ENCODE measurements at places on chromosomes 2 and 18. TPM values are rescaled to one million over a fixed set of nuclear protein-coding genes. Genes with fewer than 3 reads are reported as not detected.

ANKMY1 gene
- 72.1 TPM for total RNA-seq

UGT1A4 gene
- not detected for total RNA-seq

CHRNA1 gene
- total RNA-seq = 0.20 TPM

CRYGD gene
- not detected for total RNA-seq

DNAH6 gene
- 1.9 TPM for total RNA-seq

CYBRD1 gene
- total RNA-seq = not detected

ICOS gene
- not detected for total RNA-seq

C2orf74 gene
- total RNA-seq = 18.3 TPM

CTIF gene
- total RNA-seq = 14.5 TPM

STK17B gene
- total RNA-seq = 261 TPM

CDH2 gene
- not detected for total RNA-seq

TEKT4 gene
- not detected for total RNA-seq

PTPRN gene
- total RNA-seq = not detected

GPR45 gene
- total RNA-seq = not detected

TGFA gene
- total RNA-seq = not detected

C18orf54 gene
- 4.8 TPM for total RNA-seq

DLX2 gene
- 0.52 TPM for total RNA-seq

KCNG2 gene
- total RNA-seq = not detected

ABCB11 gene
- not detected for total RNA-seq

SRBD1 gene
- total RNA-seq = 27.6 TPM

ANO7 gene
- 1.8 TPM for total RNA-seq

ADD2 gene
- 22.3 TPM for total RNA-seq

THSD7B gene
- total RNA-seq = 0.76 TPM

MDH1B gene
- total RNA-seq = 0.34 TPM

SERPINB13 gene
- not detected for total RNA-seq

TUBA4B gene
- total RNA-seq = not detected

CDKL4 gene
- total RNA-seq = 0.63 TPM

AGAP1 gene
- not detected for total RNA-seq

CCDC150 gene
- 4.9 TPM for total RNA-seq

STAT4 gene
- 62.1 TPM for total RNA-seq

RBM43 gene
- total RNA-seq = 9.0 TPM

GPATCH11 gene
- total RNA-seq = 18.2 TPM

ZC3H6 gene
- total RNA-seq = 21.9 TPM

C2orf66 gene
- total RNA-seq = not detected

DNAJC5G gene
- total RNA-seq = 0.39 TPM

GATA6 gene
- total RNA-seq = not detected

PDE11A gene
- total RNA-seq = 0.25 TPM

POMC gene
- total RNA-seq = 3.4 TPM

NYAP2 gene
- 0.15 TPM for total RNA-seq

MROH2A gene
- not detected for total RNA-seq

IL36RN gene
- not detected for total RNA-seq

PLEK gene
- 39.9 TPM for total RNA-seq

MAP3K20 gene
- total RNA-seq = 9.1 TPM

Data from B cell (primary cell).